Activated CD4-positive, alpha-beta T cell treated with anti-CD3 and anti-CD28 coated beads for 4 hours (primary cell): ENCODE measurements at places on chromosomes 1 and 21.

- peak; percentile 85 for DNase-seq
Observed at GRCh38 chr1:167714098-167714438, 7.7 kb upstream of the MPZL1 start.

DNA sequence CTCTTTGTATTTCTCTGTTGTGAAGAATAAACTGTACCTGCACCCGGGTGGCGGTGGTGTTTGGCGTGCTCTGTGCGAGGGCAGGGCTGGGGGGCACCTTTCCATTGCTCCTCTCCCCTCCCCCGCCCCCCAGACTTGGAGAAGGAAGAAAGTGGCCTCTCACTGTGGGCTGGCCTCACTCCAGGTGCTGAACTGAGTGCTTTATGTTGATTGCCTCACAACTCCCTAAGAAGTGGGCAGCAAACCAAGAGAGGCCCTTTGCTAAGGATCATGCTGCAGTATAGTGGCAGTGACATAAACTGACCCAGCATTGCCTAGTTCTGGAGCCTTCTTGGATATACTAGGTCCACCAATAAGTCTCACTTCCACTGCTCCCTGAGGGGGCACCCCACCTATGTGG, 20.2 kb downstream of the A3GALT2 start:
- no peak for DNase-seq

GRCh38 chr1:168216171-168216570, 9.6 kb upstream of the SFT2D2 start:
- no peak for DNase-seq

- DNase-seq: no peak
Observed at GRCh38 chr1:41887365-41887764, 31.4 kb downstream of the HIVEP3 start.

- DNase-seq: no peak
Observed at GRCh38 chr1:194151056-194151455, 964.6 kb upstream of the B3GALT2 start.

- DNase-seq: no peak
Observed at GRCh38 chr1:23496490-23497181, 12.7 kb upstream of the ASAP3 start.

- no peak for DNase-seq
Observed at GRCh38 chr1:88595355-88596002, 88.6 kb upstream of the PKN2 start.

GRCh38 chr1:4654764-4655673, 610 bp downstream of the AJAP1 start:
- no peak for DNase-seq

GRCh38 chr21:45157932-45158331, 83.6 kb downstream of the ADARB1 start:
- no peak for DNase-seq

DNA sequence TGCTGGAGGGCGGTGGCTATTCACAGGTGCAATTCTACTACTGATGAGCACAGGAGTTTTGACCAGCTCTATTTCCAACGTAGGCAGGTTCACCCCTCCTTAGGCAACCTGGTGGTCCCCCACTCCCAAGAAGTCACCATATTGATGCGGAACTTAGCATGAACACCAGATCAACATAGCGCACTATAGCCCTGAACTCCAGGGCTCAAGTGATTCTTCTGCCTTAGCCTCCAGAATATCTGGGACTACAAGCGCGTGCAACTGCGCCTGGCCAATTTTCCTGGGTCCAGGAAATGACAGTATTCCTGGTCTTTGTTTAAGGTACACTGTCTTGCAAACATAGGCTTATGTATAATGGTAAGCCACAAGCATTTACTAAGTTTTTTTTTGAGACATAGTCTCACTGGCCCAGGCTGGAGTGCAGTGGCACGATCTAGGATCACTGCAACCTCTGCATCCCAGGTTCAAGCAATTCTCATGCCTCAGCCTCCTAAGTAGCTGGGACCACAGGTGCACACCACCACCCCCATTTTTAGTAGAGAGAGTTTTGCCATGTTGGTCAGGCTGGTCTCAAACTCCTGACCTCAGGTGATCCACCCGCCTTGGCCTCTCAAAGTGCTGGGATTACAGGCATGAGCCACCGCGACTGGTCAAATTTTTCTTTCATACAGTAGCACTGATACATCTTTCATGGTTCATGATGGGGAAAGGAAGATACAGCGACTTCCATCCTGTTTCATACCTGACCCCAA, 12.6 kb downstream of the MCL1 start:
- DNase-seq: no peak

DNA sequence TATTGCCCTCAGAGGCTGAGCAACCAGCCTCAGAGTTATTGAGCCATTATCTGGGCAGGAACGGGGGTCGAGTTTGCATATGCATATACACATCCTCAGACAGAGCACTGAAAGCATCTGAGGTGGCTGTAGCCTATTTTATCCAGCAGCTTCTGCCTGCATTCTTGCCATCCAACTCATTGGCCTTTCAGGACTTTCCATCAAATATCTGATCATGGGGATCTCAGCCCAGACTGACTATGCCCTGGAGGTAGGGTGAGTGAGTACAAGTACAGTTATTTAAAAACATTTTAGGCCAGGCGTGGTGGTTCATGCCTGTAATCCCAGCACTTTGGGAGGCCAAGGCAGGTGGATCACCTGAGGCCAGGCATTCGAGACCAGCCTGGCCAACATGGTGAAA, 1.8 kb upstream of the MTF1 start:
- DNase-seq: no peak

GRCh38 chr1:169892927-169893644, 610 bp downstream of the SCYL3 start:
- peak; percentile 43 for DNase-seq

DNA sequence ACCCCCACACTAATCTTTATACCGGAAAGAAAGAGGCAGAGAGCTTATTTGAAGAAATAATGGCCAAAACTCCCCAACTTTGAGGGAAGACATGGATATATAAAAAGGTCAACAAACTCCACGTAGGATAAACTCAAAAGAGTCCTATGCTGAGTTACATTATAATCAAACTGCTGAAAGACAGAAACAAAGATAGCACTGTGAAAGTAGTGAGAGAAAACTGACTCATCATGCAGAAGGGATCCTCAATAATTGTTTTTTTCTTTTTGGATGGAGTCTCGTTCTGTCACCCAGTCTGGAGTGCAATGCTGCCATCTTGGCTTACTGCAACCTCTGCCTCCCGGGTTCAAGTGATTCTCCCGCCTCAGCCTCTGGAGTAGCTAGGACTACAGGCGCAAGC, 48.5 kb upstream of the TTC39A start:
- DNase-seq: no peak
